ENCODE measurements at places on chromosomes 5 and 9.
A peak's percentile ranks its signal among the peaks of the same experiment; 100 is the strongest.

- DNase-seq, result peak; percentile 57
Measured at GRCh38 chr5:2780421-2781171, 29.1 kb upstream of the IRX2 start.

GRCh38 chr9:113631871-113632665, 168.5 kb downstream of the RGS3 start:
- DNase-seq, result no peak

GRCh38 chr5:100904259-100904861, 1.3 kb upstream of the ST8SIA4 start:
- DNase-seq, result no peak

DNA sequence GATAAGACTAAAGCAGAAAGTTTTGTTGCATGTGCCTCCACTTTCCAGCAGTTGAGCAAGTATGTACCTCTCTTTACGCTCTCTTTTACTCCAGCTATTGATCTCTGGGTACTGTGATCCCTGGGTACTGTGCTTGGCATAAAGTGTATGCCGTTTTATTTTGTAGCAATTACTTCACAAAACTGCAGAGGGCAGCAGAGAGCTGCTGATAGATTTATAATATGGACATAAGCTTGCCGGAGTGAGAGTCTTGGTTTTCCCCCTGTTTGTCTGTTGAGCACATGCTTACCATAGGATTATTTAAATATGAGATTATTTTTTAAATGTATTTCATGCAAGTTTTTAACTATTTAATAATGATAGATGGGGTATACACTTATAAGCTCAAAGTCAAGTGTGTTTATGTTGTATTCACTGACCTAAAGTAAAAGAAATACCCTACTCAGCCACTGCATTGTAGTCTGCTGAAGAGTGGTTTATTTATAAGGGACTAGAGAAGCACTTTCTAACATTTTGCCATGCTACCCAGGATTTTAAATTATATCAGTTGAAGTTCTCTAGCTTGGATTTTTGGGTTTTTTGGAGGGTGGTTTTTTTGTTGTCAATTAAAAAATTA, 13.0 kb downstream of the TTC1 start:
- DNase-seq, result no peak

GRCh38 chr5:2272755-2273154, 390.0 kb upstream of the IRX4 start:
- no peak for DNase-seq

DNA sequence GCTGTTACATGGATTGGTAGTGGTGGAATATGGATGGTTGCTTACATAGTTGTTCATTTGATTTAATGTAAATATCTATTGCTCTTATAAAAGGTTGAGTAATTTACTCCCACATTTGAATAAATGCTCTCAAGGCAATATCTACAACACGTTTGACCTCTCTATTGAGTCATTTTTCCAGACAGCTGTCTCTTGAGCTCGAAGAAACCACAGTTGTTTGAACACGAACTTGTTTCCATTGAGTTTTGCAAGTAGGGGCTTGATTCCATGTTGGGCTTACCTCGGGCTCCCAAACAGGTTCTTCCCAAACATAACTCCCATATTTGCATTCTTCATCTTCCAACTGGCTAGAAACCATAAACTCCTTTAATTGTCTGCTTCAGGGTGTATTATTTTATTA, 115.0 kb upstream of the HMHB1 start:
- DNase-seq, result no peak

DNA sequence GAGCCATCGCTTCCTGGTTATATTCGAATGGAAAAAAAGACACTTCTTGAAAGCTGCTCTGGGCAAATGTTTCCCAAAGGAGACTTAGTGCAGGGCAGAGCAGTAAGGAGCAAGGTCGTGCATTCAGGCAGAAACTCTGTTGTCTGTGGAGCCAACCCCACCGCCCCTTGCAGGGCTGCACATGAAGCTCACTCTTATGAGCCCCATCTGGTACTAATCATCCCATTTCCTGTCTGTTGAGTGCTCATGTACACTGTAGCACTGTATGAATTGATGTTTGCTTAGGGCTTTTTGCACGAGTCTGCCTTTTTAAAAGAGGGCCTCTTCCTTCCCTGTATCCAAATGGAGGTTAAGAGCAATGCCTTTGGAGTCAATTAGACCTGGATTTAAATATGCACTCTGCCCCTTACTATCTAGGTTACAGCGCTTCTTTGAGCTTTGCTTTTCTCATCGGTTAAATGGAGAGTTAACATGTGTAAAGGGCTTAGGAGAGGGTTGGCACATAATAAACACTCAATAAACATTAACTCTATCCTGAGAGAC, 25.4 kb downstream of the HMHB1 start:
- no peak for DNase-seq

DNA sequence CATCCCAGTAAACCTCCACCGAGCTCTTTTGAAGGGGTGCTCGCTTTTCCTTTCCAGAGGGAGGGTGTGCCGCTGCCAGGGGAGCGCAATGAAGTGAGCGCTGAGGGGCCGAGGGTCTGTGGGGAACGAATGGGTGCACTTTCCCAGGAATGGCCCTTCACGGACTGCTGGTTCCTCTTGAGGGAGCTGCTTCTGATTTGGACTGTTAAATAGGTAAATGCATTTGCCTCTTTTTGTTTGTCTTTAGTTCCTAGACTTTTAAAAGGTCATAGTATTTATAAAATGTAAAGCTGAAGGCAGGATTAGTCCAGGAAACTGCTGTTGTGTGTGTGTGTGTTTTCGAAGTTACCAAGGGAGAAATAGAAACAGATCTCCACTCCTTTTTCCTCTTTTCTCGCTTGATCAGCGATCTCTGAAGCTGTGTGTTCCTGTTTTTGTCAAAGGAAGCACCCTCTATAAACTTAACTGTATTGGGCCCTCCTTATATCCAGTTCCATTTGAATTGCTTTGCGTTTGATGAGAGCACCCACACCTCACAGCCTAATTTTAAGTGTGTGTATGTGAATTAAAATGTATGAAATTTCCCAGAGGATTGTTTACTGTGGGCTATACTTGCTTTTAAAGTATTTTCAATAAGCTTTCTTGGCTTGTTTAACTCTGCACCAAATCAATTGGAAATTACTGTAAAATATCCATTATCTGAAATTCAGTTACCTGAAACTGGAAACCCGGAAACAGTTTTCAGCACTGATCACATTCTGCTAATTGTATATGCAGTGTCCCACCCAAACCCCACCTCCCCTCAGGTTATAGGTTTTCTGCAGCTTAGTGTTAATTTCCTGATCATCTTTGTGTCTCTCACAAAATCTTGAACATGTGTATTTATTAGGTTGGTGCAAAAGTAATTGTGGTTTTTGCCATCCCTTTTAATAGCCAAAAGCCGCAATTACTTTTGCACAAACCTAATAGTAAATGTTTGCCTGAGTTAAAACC, 966 bp downstream of the SNX2 start:
- no peak for DNase-seq

GRCh38 chr5:169691471-169691870, 54.4 kb downstream of the DOCK2 start:
- DNase-seq, result no peak

GRCh38 chr9:12920437-12920836, 145.6 kb downstream of the LURAP1L start:
- DNase-seq, result no peak

- DNase-seq, result no peak
Measured at GRCh38 chr9:97845130-97845529, 7.9 kb upstream of the FOXE1 start.

- DNase-seq, result no peak
Measured at GRCh38 chr9:134922932-134923240, 5.2 kb upstream of the FCN1 start.

- no peak for DNase-seq
Measured at GRCh38 chr5:38257308-38258041, 884 bp upstream of the EGFLAM start.
